ENCODE measurements at places on chromosomes 4 and X.

GRCh38 chrX:71815121-71815905, 52.2 kb downstream of the CXorf49B start:
- no peak for DNase-seq

- no peak for DNase-seq
Measured at GRCh38 chr4:102726068-102726467, 34.7 kb downstream of the MANBA start.

GRCh38 chrX:46683048-46683447, 75.9 kb downstream of the SLC9A7 start:
- DNase-seq = no peak

DNA sequence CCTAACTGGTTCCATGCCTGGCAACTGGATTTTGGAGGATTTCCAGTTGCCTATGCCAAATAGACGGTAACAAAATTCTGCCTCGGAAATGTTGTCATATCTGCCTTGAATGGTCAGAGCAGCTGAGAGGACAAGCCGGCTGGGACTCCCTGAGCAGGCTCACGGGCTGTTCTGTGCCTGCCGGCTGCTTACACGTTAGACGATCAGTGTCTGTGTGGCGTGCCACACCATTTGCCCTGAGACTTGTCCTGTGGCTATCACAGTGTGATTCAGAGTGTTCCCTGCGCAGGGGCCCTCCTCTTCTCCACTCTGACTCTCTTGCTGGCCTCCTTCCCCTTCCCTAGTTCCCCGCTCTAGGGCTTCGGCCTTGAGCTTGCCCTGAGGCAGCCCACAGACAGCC, 42.4 kb downstream of the RAI2 start:
- no peak for DNase-seq

- peak; percentile 30 for DNase-seq
Measured at GRCh38 chr4:77697860-77698590, 92.4 kb downstream of the CXCL13 start.

DNA sequence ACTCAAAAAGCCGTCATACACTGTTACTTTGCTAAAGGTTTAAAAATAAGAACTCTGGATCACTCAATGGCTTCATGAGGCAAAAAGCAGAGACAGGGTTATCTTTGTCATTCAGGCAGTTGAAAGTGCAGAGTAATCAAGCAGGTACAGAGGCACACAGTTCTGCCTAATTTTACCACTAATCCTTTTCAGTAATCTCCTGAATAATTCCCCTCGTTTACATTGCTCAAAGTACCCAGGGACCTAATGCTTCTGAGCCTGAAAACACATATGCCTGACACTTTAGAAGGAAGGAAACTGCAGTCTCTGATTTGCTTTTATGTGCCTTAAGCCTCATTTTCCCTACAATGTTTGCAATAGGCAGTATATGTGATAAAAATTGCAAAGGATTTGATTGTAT, 71.4 kb upstream of the TRAM1L1 start:
- DNase-seq = no peak

DNA sequence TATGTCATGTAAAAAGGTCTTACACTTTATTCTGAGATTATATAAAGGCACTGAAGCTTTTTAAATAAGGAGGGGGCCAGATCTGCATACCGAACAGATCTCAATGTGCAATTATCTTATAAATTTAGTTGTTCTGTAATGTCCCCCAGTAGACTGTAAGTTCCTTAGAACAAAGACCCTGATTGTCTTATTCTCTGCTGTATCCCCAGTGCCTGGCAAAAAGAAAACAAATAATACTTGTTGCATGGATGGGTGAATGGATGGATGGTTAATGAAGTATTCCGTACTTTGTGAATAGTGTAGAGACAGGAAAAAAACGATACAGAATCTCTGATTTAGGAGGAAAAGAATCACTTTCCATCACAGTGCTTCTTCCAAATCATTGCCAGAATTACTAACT, 141.5 kb downstream of the CHM start:
- no peak for DNase-seq

- no peak for DNase-seq
Measured at GRCh38 chr4:7990807-7991459, 51.3 kb upstream of the AFAP1 start.

DNA sequence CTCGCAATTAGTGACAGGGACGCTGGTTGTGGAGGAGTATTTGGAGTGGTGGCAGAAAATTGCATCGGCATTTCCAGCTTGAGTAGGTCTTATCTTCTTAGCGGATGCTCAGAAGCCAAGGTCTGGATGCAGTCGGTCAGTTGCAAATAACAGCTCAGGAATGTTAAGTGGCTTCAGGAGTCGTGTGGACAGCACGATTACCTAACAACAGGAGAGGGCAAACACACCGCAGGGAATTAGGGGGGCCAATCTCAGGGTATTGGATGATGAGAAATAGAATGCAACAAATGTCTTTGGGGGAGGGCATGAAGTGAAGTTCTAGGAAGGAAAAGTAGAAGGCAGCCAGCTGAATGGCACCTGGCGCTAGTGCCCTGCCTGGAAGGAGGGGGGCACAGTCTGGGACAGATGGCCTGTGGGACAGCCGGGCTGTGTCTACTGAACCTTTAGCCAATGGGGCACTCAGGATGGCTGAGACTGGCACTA, 11.8 kb downstream of the RASL11B start:
- no peak for DNase-seq

DNA sequence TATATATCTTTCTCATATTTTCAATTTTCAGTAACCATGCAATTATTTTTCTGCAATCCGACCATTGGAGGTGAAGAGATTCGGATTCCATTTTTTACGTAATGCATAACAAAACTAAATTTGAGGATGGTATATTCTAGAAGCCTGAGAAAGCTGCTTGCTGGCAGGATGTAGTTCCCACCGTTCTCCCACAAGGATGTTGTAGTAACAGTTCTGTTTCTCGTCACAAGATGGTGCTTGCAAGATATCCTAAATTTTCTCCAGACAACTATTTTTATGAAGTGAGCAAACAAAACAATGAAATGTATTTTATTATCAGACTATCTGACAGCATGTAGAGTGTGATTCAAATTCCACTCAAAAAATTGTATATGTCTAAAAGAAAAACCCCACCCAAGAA, 10.7 kb downstream of the PWWP3B start:
- no peak for DNase-seq

DNA sequence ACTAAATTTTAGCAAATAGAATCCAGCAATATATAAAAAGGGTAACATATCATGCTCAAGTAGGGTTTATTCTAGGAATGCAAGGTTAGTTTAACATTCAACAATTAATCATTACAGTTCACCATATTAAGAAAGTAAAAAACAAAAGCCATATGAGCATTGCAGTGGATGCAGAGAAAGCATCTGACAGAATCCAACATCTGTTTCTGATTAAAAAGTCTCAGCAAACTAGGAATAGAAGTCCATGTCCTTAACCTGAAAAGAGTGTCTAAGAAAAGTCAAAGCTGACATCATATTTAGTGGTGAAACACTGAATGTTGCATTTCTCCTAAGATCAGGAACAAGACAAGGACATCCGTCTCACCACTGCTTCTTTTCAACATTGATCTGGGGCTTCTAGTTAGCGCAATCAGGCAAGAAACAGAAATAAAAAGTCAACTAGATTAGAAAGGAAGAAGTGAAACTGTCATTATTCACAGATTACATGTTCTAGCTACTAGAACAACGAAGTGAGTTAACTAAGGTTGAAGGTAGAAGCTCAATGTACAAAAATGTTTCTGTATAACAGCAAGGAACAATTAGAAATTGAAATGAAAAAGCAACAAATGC, 49.3 kb downstream of the MRPL1 start:
- DNase-seq = no peak

GRCh38 chrX:130552444-130553073, 150.8 kb downstream of the RBMX2 start:
- no peak for DNase-seq

DNA sequence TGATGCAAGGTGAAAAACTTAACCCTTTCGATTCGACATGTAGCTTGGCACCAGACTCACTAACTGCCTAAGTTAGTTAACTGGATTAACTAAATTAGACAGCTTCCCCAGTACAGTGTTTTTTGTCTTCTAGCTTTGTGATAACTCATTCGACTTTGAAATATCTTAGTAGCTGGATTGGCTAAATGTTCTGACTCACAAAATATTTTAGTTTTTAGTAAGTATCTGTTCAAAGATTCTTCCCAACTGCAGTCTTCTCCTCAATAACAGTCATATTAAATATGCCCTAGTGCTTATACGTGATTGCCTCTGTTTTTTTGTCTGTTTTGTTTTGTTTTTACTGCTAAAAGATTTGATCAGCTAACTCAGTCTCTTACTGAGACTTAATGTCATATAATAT, 102.9 kb downstream of the KCNIP4 start:
- DNase-seq = no peak

GRCh38 chrX:31223817-31224216, 152.0 kb upstream of the FTHL17 start:
- DNase-seq = no peak

- DNase-seq = no peak
Measured at GRCh38 chr4:19254486-19254885, 997.2 kb upstream of the SLIT2 start.

DNA sequence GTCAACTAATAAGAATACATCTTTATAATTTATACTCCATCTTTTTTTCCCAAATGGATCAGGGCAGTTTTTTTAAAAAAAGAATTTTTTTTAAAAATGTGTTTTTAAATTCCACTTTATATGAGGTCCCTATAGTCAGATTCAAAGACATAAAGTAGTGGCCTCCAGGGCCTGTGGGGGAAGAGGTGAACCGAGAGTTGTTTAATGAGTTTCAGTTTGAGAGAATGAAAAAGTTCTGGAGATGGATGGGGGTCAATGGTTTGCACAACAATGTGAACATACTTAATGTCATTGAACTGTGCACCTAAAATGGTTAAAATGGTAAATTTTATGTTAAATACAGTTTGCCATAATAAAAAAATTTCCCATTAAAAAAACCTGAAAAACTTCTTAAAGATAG, 53.8 kb downstream of the ZNF827 start:
- no peak for DNase-seq

- no peak for DNase-seq
Measured at GRCh38 chr4:7770224-7771050, 169.2 kb downstream of the AFAP1 start.

GRCh38 chrX:23854945-23855344, 52.8 kb downstream of the APOO start:
- no peak for DNase-seq

- DNase-seq = no peak
Measured at GRCh38 chrX:147322496-147322895, 508.0 kb upstream of the CXorf51A start.

- no peak for DNase-seq
Measured at GRCh38 chr4:85548116-85548515, 73.2 kb downstream of the ARHGAP24 start.

- no peak for DNase-seq
Measured at GRCh38 chrX:95791876-95792275, 892.8 kb upstream of the DIAPH2 start.

DNA sequence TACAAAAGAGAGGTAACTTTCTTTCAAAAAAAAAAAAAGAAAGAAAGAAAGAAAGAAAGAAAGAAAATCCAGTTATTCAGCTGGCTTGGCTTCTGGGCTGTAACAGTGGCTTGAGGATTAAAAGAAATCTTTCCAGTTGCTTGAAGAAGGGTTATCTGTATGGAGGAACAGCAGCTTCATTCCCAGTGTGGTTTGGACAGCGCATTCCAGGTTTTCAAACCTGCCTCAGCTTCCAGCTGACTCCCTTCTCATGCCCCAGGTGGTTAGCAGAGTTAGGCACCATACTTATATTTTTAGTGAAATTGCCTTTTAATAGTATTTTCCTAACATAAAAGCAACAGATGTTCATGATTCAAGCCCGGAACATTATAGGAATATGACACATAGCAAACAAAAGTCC, 48.6 kb downstream of the TMEM164 start:
- DNase-seq = no peak

GRCh38 chr4:4889781-4890180, 30.3 kb downstream of the MSX1 start:
- no peak for DNase-seq

All from activated CD4-positive, alpha-beta T cell treated with anti-CD3 and anti-CD28 coated beads, Interleukin-10, Interleukin-2, amounts not matched to agents 100 ng/mL and 50 ng/mL, durations not matched to agents 16 hours and 8 hours (primary cell).